NCI-H82 (cell line): ENCODE measurements at places on chromosomes 6 and 20.

DNA sequence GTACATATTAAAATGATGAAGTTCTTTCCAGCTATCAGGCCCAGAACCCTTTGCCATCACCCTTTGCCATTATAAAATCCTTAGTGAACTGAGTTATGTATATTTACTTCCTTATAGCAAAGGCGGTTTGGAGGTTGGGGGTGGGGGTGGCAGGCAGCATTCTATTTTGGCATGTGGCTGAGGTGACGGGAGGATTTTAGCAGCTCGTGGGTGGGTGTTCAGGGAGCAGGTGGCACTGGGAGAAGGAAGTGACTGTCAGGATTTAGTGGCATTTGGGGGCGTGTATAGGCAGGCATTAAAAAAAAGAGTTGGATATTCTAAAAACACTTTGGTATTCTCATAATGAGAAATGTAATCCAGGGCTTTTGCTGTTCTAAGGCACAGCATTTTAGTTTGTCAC lies 150.7 kb downstream of the RIMS1 start:
- DNase-seq = peak; percentile 26

GRCh38 chr20:48129345-48129942 lies 344.2 kb upstream of the SULF2 start:
- DNase-seq = no peak

DNA sequence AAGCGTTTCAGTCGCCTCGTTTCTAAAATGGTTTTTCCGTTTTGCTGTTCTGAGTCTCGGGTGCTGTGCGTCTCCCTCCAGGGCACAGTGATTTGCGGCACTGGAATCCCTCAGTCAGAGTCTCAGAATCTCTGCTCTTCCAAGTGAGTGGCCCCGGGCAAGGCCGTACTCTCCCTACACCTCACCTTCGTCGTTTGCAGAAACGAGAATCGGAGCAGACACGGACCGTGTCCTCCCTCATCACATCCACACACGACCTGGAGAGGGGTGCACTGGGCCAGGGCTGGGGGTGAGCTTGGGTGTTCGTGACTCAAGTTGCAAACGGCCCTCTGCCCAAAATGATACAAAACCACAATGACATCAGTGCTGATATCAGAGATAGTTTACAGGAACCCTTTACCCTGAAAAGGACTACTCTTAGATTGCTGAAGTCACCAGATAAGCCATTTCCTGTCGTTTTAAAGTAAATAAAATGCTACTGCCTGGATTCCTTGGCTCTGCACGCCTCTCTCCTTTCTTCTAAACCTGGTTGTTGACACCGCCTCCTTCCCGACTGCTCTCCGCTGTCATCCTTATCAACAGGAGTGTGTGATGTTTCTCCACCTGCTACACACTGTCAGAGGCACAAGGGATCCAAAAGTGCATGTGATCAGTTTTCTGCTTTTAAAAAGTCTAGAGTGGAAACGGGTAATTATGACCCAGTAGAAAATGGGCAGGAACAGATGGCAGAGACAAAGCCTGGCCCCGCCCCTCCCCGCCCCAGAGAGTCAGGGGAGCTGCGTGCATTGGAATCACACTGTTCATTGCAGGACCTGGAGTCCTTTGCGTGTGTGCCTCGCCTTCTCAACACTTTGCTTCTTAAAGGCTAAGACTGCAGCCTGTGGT lies 38.4 kb downstream of the KIF25 start:
- peak; percentile 35 for DNase-seq

DNA sequence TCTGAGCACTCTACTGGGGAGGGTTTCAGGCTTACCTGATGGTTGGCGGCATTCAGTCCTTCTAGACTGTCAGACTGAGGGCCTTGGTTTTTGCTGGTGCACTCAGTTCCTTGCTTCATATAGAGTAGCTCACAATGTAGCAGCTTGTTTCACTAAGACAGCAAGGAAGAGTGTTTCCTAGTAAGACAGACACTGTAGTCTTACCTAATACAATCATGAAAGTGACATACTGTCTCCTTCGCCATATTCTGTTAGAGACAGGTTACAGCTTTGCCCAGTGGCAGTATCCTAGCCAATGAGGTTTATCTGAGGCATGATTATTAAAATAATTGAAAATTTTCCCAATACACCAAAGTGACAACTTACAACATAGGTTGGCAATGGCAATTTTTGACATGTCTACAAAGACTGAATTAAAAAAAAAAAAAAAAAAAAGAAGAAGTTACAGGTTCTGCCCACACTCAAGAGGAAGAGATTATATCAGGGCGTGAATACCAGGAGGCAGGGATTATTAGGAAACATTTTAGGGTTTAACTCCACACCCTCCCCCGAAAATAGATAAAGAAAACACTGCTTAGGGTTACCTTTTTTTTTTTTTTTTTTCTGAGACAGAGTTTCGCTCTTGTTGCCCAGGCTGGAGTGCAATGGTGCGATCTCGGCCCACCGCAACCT lies 66.8 kb downstream of the SCAND1 start:
- no peak for DNase-seq

GRCh38 chr20:8020314-8021079 lies 936 bp upstream of the TMX4 start:
- peak; percentile 61 for DNase-seq

DNA sequence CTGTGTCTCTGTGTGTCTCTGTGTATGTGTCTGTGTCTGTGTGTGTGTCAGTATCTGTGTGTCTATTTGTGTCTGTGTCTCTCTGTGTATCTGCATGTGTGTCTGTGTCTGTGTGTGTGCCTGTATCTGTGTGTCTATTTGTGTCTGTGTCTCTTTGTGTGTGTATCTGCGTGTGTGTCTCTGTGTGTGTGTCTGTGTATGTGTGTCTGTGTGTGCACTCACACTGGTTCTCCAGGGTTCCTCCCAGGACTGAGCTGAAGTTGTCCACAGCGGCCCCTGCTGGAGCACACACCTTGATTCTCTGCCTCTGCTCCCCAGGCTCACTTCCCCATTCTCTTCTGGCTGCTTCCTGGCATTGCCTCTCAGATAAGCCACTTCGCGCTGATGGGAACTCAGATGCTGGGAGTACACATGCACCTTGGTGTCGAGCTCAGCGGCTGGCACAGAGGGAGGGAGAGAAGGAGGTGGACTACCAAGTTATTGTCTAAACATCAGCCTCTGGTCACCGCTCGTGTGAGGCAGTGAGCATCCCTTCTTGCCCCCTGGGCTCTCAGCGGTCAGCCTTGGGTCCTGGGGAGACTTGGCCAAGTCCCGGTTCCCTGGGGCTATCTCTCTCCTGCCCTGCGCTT lies 104.9 kb upstream of the NXT1 start:
- DNase-seq = peak; percentile 55

- no peak for DNase-seq
Observed at GRCh38 chr6:31096656-31097055, 15.7 kb downstream of the C6orf15 start.

GRCh38 chr20:53116733-53117132 lies 144.6 kb downstream of the TSHZ2 start:
- DNase-seq = no peak

DNA sequence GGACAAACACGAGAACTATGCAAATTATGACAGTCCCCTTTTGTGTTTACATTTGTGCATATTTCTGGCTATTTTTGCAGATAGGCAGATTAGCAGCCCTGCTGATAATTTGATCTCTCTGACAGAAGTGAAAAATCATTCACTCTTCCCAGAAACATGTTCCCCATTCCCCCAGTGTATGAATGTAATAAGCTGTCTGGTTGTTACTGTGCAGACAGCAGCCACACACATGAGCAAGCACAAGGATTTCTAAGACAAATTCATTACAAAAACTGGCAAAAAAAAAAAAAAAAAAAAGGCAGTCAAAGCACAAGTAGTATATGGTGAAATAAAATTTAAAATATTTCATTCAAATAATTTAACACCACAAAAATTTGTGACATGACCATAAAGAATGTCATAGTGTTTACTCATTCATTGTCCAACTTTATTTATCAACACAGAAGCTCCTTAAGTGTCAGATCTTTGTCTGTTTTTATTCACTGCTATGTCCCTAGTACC lies 95.5 kb upstream of the VGLL2 start:
- no peak for DNase-seq
